Activated CD8-positive, alpha-beta T cell treated with anti-CD3 and anti-CD28 coated beads, Interleukin-2, amount 10 ng/mL, durations not matched to agents 7 days and 5 days (primary cell): ENCODE measurements at places on chromosomes 2 and 18. TPM values are rescaled to one million over a fixed set of nuclear protein-coding genes. Genes with fewer than 3 reads are reported as not detected.

- no peak for DNase-seq
These were observed 76.6 kb upstream of the GPC1 start for GRCh38 chr2:240358821-240359397.

The ALK gene
- total RNA-seq, result not detected

GRCh38 chr2:66185497-66186054, 249.3 kb upstream of the MEIS1 start:
- DNase-seq, result no peak

- no peak for DNase-seq
These were observed 23.7 kb upstream of the GPR39 start for GRCh38 chr2:132392879-132393278.

- DNase-seq, result no peak
These were observed 33.4 kb downstream of the ZFP36L2 start for GRCh38 chr2:43192744-43193651.

DNA sequence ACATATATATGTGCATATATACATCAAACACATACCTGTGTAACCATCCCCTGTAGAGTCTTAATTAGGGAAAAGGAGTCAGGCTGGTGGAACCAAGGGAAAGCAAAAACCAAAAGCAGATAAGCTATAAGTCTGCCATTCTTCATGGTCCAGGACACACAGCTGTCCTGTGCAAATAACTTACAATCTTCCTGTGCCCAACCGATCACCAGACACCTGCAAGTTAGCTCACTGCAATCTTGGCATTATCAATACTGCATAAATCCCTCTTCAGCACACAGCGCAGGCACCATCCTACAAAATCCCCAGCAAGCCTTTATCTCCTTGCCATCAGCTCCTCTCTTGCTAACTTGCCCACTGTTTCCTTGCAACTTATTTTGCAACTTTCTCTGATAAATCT, 60.8 kb upstream of the DYNAP start:
- DNase-seq, result no peak

- no peak for DNase-seq
These were observed 43.3 kb upstream of the FN1 start for GRCh38 chr2:215479121-215479520.

The DYSF gene
- 4.7 TPM for total RNA-seq

DNA sequence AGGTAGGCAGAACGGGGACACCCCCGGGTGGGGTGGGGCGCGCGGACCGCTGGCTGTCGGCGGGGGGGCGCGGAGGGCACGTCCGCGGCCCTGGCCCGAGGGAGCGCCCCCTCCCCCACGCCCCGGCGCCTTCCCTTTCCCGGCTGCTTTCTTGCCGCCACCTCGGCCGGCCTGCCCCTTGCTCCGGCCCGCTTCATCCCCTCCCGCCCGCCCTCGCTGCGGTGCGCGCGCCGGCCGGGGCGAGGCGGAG, 443 bp downstream of the VAPA start:
- no peak for DNase-seq

DNA sequence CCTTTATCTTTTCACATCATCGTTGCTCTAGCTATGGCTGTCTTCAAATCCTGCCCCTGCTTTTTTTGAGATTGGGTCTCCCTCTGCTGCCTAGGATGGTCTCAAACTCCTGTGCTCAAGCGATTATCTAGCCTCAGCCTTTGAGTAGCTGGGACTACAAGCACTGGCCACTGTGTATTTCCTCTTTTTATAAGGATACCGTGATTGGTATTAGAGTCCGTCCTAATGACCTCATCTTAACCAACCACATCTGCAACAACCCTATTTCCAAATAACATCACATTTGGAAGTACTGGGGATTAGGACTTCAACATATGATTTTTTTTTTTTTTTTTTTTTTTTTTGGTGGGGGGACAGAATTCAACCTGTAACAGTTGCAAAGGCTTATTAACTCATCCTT, 9.1 kb downstream of the RESP18 start:
- no peak for DNase-seq

The HJURP gene
- 128 TPM for total RNA-seq

DNA sequence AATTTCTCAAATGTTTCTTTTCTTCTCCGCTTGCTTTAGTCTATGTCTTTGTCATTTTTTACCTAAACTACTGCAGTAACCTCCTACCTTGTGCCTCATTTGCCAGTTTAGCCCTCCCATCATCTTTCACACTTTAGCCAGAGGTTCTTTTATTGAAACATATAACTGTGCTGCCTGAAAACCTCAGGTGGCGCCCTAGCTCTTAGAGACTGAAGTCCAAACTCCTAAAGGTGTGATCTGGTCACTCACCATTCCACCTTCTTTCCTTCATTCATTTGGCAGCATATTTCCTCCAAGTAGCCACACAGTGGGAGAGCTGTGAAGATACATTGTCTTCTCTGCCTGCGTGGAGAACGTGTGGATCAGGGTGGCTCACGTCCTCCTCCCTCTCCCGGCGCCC, 98.2 kb upstream of the MAPRE2 start:
- no peak for DNase-seq

DNA sequence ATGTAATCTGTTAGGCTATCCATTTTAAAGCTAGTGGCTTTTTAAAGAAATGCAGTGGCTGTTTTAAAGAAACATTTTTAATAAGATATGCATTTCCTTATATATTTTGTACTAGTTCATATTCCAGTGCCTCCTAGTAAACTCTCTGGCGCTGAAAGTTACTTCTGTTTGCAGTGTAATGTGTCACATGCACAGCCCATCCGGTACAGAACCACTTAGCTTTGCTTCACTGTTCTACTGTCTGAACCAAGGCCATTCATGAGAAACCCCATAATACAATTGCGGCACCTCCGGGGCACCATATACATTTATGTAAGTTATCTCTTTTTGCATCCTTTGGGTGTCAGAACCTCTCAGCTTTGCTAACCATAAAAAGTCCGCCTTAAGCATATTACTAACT, 114.6 kb upstream of the KCTD1 start:
- no peak for DNase-seq

- DNase-seq, result no peak
These were observed 292.1 kb downstream of the SOX11 start for GRCh38 chr2:5984273-5984655.

DNA sequence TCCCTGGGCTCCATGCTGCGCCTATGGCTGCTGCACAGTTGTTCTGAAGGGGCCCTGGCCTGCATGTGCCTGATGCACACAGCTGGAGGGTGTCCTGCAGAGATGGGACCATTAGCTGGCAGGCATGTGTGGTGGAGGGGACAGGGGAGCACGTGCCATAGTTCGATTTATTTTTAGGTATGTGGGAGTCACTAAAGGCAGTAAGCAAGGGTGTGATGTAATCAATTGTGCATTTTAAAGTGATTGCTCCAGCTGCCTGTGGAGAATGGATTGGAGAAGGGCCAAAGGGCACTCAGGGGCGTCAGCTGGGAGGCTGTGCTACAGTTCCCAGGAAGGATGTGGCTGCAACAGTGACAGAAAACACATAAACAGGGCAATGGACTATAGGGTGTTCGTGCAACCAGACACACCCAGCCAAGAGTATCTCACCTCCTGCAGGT, 205.1 kb downstream of the ARL4C start:
- DNase-seq, result peak; percentile 70

The SCN9A gene
- total RNA-seq, result 0.16 TPM

GRCh38 chr2:151097128-151097527, 164.5 kb downstream of the RBM43 start:
- DNase-seq, result no peak

GRCh38 chr18:23852236-23853045, 162.1 kb upstream of the TTC39C start:
- no peak for DNase-seq

- DNase-seq, result no peak
These were observed 141.3 kb downstream of the SEPTIN10 start for GRCh38 chr2:109472331-109472959.

DNA sequence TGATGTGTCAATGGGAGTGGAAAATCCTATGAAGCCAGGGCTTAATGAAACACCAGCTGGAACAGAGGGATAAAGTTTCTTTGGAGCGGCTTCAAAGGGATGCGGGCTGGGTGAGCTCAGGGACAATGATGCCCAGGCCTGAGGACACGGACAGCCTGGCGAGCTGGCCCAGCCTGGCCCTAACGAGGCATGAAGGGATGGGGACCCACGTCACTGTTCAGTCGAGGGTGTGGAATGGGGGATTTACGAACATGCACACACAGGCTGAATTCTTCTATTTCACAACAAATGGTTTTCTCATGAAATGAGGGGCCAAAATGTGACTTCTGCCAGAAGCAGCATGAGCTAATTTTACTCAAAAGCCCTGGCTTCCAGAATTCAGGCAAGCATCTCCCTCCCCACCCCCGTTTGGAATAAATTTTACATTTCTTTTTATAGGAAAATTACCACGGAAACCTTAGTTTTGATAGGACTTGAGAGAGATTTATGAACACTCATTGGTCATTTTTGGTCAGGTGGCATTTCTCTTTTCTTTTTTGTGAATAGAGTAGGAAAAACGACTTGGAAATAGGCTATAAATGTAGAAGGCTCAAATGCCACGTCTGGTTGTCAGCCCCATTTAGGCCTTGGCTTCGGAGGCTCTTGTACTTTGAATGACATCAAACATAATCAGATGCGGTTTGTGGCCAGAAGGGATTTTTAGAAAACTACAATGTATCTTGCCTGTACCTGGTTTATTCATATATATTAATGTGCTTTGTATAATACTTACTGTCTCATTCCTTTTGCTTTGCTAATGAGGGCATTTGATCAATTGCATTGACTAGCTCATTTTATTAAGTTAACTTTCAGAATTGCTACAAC, 893.8 kb upstream of the CELF4 start:
- no peak for DNase-seq

- DNase-seq, result no peak
These were observed 1.8 kb downstream of the LRRFIP1 start for GRCh38 chr2:237629188-237629534.

- DNase-seq, result no peak
These were observed 217.7 kb downstream of the PRKCE start for GRCh38 chr2:45869165-45869501.

GRCh38 chr2:17540093-17540812, at the start of gene VSNL1:
Gene VSNL1, plus strand, starts transcription at chr2:17540696. Its CDS starts 51,379 bp downstream, at chr2:17592075.
- DNase-seq, result no peak

DNA sequence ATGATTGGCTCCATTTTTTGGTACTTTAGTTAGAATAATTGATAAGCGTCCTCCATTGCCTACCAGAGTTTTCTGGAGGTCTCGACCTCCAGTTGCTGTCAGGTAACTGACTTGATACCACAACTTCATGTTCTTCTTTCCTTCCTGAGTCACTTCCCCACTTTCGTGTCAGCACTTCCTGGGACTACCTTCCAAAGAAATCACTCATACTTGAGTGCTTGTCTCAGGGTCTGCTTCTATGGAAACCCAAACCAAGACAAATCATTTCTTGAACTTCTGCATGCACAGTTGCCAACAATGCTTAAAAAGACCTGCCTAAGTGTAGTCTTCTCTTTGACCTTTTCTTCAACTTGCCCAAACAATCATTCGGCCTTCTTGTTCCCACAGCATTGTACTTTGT, 210.3 kb upstream of the ETAA1 start:
- DNase-seq, result no peak

- DNase-seq, result no peak
These were observed 166.9 kb downstream of the ARHGAP15 start for GRCh38 chr2:143296089-143296488.

The CYS1 gene
- total RNA-seq, result 1.1 TPM

The PDE11A gene
- not detected for total RNA-seq

- DNase-seq, result no peak
These were observed 48.3 kb downstream of the COL6A3 start for GRCh38 chr2:237365671-237366070.

DNA sequence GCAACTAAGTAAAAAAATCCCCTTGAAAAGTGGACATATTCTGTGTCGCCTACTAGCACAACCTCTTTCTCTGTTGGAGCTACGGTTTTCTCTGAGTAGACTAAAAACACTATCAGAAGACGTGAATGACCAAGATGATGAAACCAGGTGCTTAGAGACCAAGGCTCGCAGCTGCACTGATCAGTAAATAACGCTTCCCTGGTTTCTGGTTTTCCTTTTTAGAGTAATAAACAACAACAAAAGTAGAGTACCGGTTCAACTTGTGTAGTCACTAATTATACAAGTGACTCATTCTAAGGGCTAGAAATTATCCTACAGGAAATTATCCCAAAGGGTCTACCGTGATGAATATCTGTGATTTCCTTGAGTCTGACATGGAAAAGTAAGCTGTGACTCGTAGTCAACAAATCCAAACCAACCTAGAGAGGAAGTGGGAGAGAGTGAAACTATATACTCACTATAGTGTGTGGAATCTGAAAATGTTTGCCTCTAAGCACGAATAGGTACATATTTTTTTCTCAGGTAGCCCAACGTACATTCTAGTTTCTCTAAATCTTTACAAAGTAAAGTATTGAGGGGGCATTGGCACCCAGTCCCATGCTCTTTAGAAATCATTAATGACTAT, 17.8 kb downstream of the RASGRP3 start:
- DNase-seq, result no peak

The ARHGAP25 gene
- 68.2 TPM for total RNA-seq

DNA sequence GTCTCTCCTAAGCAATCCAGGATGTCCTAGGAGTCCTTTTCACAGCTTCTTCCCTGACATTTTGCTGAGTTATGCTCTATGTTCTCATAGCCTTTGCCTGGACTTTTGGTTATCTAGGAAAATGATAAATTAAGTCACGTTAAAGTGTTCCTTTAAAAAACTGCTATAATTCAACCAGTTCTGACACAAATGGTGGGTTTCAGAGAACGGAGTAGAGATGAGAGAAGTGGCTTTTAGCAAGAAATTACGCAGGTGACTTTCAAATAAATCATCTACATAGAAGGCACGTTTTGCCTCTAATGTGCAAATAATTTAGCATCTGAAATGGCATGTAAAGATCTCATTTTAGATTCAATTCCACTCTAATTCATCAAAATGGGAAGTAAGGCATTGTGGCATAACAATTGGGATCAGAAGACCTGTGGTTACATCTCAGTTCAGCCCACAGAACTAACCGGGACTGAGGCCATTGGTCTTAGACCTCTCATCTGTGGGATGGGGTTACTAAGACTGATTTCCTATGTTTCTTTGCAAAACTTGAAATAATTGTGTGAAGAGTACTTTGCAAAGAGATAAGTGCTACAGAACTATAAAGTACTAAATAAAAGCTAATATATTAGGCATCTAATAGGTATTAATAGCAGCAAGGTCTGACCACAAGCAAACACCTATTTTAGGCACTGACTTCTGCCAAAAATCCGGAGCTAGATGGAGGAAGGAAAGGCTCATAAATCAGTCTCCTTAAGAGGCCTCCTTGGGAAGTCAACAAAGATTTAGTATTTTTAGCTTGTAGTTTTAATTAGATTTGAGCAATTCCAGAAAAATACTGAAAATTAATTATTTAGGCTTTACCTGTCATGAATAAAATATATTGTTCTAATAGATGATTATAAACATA, 211.4 kb downstream of the PIEZO2 start:
- no peak for DNase-seq

DNA sequence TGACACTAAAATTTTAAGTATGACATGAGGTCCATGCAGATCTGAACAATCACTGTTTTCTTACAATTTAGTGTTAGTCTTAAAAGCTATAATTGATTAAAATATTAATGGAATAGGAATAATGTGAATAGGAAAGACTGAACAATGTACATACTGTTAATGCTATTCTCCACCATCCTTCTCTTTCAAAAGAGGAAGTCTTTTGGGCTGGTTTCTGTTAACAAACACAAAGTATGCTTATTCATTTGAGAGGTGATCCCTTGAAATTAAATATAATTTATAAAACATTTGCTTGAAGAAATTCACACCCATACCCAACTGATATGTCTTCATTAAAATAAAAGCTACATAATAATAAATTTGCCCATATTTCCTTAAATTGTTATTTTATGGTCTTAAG, 2.3 kb downstream of the STPG4 start:
- no peak for DNase-seq

GRCh38 chr2:88176352-88176984, 6.3 kb downstream of the THNSL2 start:
- DNase-seq, result no peak

- DNase-seq, result no peak
These were observed 823.2 kb upstream of the ID2 start for GRCh38 chr2:7858624-7859023.

The IL1B gene
- not detected for total RNA-seq
